ENCODE measurements at places on chromosomes 4 and X. TPM values are rescaled to one million over a fixed set of nuclear protein-coding genes. Genes with fewer than 3 reads are reported as not detected.

GRCh38 chr4:175935016-175935661 is 123.1 kb upstream of the GPM6A start:
- DNase-seq, result no peak

- DNase-seq, result no peak
Observed at GRCh38 chrX:123340696-123341095, 156.6 kb downstream of the GRIA3 start.

GRCh38 chr4:55571806-55572205 is 20.2 kb downstream of the PDCL2 start:
- DNase-seq, result no peak

DNA sequence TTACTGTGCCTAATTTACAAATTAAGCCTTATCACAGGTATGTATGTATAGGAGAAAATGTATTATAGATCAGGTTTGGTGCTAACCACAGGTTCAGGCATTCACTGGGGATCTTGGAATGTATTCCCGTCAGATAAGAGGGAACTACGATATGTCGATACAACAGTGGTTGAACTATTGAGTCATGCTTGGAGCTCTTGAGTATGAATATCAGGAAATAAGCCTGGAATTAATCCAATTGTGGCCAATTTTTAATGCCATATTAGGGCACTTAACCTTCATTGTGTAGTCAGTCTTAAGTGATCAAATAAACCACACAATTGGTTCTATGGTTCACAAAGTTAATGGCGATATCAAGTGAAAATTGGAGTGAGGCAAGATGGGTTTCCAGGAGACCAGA is 556.5 kb downstream of the IL1RAPL1 start:
- no peak for DNase-seq

GRCh38 chr4:70815370-70815769 is 24.3 kb downstream of the GRSF1 start:
- no peak for DNase-seq

DNA sequence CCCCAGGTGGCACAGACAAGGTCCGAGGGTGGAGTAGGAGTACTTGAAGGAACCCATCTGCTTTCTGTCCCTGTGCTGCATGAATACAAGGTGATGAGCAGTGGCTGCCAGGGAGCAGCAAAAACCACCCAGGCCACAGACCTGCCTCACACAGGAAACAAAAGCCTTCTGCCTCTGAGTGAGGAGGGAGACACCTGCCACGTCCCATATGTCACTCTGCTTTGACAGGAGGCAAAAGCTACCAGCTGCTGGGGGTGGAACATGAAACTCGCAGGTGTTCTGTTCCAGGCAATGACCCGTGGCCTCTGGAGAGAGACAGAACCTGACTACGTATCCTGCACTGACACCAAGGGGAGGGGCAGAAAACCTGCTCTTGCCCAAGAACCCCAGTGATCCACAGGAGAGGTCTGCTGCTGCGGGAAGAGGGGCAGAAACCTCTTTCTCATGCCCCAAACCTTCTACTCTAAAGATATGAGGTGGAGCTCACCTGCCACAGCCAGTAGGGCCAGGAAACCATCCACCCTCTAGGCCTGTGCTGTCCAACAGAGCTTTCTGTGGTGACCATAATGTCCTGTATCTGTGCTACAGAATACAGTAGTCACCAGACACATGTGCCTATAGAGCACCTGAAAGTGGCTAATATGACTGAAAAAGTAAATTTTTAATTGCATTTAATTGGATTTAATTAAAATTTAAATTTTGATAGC is 172.9 kb downstream of the PRDM5 start:
- DNase-seq, result no peak

GRCh38 chrX:24672701-24673190 is 21.0 kb upstream of the POLA1 start:
- DNase-seq, result no peak

- DNase-seq, result no peak
Observed at GRCh38 chr4:85762529-85762871, 287.6 kb downstream of the ARHGAP24 start.

DNA sequence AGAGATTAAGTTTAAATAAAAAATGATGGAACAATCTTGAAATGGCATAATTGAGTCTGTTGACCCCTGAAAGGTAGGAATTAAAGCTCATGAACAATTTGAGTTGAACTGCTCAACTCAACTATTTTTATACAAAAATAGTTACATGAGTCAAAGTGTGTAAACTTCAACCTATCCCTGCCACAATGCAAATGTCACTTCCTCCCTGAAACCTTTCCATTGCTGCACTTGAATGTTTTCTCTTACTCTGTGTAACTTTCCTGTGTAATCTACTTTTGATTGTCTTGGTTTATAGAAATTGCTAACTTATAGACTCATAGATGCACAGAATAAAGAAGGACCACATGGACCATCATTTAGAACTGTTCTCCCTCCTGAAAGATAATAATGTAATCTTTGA is 218.5 kb downstream of the GBA3 start:
- DNase-seq, result no peak

DNA sequence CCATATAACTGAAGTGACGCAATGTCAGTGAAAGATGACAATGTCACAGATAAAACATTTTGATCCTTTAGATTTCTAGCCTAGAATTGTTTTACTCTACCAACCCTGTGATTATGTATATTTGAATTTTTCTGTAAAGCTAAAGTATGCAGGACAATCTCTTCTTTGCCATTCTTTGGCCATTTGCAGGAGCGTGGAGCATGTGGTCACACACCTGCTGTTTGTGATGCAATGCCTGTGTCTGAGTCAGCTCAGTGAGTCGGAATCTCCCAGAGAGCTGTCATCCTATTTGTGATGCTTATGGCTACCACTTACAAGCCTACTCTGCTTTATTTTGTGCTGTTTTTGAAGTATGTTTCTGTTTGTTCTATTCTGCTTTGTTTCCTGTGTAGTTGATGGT is 214.5 kb downstream of the NAF1 start:
- DNase-seq, result no peak

DNA sequence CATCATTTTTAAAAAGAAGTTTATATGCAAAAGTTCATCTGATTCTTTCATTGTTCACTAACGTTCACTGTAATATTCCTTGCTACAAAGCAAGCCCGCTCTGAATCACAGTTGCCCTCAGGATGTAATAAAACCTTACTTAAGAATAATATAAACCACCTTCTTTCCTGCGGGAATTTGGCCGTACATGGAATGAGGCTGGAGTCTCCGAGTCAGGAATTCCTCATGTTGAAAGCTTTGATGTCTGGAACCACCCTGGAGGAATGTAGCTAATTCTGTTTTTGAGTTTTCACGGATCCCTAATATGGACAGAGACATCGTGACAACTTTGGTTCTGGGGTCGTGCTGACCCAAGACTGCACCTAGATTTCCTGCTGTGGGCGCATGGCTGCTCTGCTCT is 58.5 kb downstream of the CRLF2 start:
- DNase-seq, result no peak

DNA sequence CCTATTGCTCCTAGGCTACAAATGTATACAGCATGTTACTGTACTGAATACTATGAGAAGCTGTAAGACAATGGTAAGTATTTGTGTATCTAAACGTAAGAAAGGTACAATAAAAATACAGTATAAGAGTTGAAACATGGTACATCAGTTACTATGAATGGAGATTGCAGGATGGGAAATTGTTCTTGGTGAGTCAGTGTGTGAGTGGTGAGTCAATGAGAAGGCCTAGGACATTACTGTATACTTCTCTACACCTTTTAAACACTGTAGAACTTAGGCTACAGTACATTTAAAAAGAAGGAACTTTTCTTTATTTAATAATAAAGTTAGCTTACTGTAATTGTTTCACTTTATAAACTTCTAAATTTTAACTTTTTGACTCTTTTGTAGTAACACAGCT is 2603.2 kb downstream of the PCDH7 start:
- DNase-seq, result no peak

DNA sequence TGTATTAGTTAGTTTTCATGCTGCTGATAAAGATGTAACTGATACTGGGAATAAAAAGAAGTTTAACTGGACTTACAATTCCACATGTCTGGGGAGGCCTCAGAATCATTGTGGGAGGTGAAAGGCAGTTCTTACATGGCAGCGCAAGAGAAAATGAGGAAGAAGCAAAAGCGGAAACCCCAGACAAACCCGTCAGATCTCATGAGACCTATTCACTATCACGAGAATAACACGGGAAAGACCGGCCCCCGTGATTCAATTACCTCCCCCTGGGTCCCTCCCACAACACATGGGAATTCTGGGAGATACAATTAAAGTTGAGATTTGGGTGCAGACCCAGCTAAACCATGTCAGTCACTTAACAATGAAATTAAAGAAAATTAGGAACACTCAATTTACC is 499.1 kb downstream of the FSTL5 start:
- peak; percentile 34 for DNase-seq

GRCh38 chr4:72326692-72327632 is 242.1 kb downstream of the ADAMTS3 start:
- no peak for DNase-seq

DNA sequence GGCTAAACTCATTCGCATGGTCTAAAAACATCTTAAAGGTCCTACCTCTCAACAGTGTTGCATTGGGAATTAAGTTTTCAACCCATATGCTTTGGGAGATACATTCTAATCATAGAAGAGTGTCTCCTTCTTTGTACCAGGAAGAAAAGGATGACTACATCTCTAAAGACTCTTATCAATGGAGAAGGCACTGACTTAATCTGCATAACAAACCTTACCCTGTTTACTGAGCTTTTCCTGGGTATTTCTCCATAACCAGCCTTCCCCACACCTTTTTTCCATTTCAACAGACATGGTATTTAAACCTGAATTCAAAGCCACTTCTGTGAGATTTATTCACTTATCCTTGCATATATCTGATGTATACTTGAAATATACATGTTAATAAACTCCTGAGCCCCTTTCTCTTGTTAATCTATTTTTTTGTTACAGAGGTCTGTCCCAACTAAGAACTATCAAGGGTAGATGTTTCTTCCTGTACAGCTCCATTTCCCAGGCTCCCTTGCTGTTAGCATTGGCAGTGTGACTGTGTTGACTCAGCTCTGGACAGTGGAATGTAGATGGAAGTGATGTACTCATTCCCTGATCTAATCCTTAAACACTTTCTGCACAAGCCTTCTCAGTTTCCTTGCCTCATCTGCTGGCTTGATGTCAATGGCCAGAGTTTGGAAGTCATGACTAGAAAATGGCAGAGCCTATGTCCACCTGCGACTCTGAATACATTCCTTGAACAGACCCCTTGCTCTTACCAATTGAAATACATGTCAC is 148.9 kb upstream of the CPEB2 start:
- DNase-seq, result no peak

GRCh38 chr4:14343961-14344360 is 658.3 kb upstream of the CPEB2 start:
- no peak for DNase-seq

- peak; percentile 74 for DNase-seq
Observed at GRCh38 chrX:23317799-23318724, 16.6 kb upstream of the PTCHD1 start.

GRCh38 chr4:159232465-159233106 is 129.7 kb downstream of the RAPGEF2 start:
- DNase-seq, result no peak

- DNase-seq, result peak; percentile 50
Observed at GRCh38 chrX:18674417-18674787, 2.5 kb upstream of the RS1 start.

DNA sequence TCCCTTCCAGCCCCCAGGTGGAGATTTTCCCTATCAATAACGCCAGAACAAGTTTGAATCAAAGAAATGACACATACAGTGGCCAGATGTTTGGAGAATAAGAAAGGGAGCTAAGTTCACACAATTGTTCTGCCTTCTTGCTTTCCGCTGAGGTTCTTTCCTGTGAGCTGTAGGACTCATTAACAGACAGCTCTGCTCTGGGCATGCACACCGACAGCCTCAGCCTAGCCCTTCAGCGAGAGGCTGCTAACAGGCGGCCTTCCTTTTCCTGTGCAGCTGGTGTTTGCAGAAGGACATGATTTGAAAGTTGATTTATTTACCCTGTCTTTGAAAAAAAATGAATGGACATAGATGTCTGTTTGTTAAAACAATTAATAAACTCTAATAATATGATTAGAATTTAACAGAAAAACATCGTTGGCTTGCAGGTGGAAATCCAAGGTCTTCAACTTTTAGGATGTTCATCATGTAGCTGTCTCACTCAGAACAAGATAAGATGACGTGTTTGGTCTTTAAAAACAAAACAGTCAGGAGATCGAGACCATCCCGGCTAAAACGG is 183.3 kb downstream of the KDR start:
- no peak for DNase-seq

DNA sequence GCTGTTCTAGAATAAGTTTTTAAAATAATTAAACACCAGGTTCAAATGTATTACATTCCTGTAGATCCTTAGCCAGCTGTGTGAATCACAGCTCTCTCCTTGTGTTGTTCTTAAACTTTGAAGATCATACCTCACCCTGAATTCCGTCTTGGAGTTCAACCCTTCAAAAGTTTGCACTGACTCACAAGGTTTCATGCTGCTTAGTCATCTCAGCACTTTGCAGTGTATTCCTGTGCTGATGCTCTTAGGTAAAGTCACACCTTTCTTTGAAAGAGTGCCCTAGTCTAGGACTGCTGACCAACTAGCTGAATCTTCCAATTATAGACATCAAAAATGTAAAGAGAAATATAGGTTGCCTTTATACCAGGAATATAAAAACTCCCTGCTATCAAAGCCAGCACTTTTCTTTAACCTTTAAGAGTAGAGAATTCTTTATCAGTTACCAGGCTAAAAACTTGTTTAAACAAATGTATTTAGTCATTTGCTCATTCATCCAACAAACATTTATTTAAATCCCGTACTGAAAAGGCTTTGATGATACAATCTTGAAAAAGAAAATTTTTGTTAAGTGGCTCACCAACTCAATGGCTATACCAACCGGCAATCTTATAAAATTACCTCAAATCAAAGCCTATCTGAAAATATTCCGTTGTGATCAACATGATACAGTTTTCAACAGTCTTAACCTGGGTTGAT is 169.7 kb downstream of the RAP1GDS1 start:
- no peak for DNase-seq

DNA sequence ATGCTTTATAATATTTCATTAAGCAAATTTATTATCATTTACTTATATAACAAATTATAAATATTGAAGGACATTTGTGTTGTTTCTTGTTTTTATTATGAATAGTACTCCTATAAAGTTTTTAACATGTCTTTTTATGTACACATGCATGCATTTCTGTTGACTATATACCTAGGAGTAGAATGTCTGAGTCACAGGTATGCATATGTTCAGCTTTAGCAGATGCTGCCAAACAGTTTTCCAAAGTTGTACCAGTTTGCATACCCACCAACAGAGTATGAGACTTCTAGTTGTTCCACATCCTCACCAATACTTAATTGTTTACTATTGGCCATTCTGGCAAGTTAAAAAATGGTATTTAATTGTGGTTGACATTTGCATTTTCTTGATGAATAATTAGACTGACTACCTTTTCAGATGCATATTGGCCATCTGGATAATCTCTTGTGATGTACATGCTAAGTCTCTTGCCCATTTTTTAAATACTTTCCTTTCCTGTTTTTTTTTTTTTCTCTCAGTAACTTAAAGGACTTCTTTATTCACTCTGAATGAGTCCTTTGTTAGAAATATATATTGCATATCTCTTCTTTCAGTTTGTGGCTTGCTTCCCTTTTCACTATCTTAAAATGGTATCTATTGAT is 132.2 kb upstream of the TRIM2 start:
- DNase-seq, result no peak

- no peak for DNase-seq
Observed at GRCh38 chrX:137479386-137479785, 86.5 kb upstream of the ZIC3 start.

The STK32B gene
- 4.1 TPM for total RNA-seq

The POU4F2 gene
- not detected for total RNA-seq

The BRS3 gene
- total RNA-seq, result not detected

The PGAM4 gene
- not detected for total RNA-seq

The DUSP9 gene
- total RNA-seq, result not detected

The BEX5 gene
- 7.7 TPM for total RNA-seq

The PPP2R2C gene
- total RNA-seq, result 1.3 TPM

The UGT2A1 gene
- total RNA-seq, result not detected

The MAGEC2 gene
- not detected for total RNA-seq

The IRAK1 gene
- 78.3 TPM for total RNA-seq

Data from aorta (tissue), 5 donors.